ENCODE measurements at places on chromosomes 11 and 22.
A peak's percentile ranks its signal among the peaks of the same experiment; 100 is the strongest.

DNA sequence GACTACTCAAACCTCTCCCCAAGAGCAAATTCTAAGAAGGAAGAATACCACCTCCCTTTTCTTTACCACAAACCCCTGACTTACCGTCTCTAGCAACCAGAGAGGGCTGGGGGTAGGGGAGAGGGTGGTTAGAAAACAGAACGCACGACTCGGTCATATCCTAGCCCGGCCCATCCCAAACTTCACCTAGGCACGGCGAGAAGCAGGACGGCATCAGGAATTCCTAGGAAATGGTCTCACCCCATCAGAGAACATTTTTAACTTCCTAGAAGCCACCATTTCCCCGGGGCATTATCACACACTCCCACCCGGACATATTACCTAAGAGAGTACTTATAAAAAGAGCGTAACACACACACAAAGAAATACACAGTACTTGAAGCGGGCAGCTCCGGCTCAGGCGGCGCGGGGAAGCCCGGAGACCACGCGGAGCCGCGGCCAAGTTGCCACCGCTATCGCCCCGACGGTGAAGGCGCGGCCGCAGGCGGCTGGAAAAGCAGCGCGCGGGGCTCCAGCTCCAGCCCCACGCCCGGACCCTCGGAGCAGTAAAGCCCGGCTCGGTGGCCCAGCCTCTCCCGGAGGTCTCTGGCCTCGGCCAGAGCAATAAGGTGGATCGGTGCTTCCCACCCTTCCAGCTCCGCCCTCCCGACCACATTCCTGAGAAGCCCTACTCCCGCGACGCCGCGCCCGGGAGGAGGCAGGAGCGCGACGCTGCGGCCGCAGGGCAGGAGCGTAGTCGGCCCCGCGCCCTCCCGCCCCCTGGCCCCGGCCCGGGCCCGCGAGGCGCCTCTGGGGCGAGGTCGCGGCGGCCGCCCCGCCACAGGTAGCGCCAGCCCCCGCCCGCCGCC lies 878 bp downstream of the RRAS2 start:
- no peak for DNase-seq

- DNase-seq = peak; percentile 77
Observed at GRCh38 chr11:94926698-94927237, 46.6 kb downstream of the CWC15 start.

DNA sequence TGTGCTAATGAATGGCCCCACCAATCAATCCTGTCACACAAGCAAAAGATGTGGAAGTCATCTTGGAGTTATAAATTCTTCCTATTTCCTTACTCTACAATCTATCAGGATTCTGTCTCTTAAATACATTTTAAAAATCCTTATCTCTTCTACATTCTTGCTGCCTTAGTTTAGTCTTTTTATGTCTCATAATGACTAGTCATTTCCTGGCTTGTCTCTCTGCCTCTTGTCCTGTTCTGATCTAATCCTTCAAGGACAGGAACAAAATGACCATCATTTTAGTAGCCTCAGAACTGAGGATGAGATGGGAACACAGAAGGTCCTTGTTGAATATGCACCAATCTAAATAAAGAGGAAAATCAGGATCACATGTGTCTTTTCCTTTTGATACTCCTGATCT lies 56.6 kb upstream of the LIN7C start:
- no peak for DNase-seq

DNA sequence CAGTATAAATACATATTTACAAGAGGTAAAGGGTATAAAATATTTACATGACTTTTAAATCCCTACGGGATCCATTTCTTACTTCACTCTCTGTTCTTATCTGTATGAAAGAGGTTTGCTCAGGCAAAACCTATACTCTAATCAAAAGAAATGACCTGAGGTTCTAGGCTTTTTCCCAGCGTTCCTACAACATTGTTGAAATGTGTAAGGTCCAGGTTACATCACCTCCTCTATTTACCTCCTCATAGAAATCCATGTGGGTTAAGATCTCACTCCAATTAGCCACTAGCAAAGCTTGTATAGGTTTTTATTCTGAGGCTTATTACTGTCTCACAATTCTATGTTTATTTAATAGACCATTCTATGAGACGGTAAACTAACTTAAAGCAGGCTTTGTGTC lies 12.0 kb upstream of the OR51L1 start:
- DNase-seq = no peak

DNA sequence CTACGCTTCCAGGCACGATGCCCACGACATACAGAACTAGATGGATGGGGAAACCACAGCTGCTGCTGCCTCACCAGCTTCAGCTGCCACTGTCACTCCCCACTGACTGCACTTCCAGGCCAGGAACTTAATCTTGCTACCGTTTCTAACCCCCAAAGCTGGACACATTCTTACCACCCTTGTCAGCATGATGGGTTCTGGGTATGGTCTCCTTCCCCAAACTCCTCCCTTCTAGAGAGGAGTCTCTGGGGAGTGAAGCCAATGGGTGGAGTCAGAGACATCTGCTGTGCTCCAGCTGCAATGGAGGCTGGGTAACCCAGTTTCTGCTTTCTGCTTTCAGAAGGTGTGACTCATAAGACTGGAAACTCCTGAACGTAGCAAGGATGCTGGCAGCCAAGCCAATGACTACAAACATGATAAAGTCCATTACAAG lies 87.0 kb upstream of the THY1 start:
- peak; percentile 49 for DNase-seq

All from AG04450 (cell line).